ENCODE measurements at places on chromosomes 4 and X. TPM values are rescaled to one million over a fixed set of nuclear protein-coding genes. Genes with fewer than 3 reads are reported as not detected.

- no peak for DNase-seq
Observed at GRCh38 chrX:133514486-133514885, 99.2 kb upstream of the GPC4 start.

DNA sequence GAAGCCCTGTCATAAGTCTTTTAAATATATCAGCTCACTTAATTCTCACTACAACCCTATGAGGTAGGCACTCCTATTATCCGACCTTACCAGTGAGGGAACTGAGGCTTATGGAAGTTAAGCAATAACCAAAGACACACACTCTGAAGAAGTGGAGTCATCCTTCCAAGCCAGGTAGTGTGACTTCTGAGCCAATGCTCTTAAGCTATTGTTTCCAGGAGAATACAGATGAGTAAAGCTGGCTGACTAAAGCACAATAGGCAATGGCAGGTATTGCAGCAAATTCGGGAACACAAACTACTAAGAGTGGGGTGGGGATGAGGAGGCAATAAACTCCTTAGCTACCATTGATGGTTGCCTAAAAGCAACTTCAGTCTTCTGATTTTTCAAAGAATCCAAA is 81.8 kb upstream of the KIT start:
- DNase-seq, result no peak

DNA sequence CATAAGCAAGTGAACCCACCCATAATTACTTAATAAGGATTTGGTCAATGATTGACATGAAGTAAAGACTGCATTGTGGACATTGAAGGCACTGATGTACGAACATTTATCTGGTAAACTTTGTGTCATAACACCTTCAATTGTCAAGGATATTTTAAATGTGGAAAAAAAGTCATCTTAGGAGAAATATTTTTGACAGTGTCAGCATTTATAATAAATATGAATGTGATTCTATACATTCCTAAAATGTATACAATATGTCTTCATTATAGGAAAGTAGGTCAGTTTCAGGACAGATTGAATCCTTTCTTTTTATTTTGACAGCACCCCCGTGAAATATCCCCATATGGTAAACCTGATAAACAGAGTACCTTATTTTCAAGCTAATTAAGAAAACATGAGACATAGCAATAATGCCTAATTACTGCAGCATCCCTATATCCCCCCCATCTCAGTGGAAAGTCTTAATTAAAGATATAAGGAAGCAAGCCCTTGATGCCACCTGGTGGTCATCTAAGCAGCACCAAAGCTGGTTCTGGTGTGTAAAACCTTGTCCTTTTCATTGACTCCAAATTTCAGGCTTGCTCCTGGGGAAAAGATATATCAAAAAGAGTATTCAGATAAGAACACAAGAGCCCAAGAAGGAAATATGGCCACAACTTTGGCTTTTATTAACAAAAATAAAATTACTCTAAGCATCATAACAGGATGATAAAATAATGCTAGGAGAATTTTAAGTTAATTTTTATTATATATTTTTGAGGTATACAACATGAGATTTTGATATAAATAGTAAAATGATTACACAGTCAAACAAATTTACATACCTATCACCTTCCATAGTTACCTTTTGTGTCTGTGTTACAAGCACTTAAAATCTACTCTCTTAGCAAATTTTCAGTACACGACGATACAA is 379.7 kb downstream of the TLL1 start:
- no peak for DNase-seq

DNA sequence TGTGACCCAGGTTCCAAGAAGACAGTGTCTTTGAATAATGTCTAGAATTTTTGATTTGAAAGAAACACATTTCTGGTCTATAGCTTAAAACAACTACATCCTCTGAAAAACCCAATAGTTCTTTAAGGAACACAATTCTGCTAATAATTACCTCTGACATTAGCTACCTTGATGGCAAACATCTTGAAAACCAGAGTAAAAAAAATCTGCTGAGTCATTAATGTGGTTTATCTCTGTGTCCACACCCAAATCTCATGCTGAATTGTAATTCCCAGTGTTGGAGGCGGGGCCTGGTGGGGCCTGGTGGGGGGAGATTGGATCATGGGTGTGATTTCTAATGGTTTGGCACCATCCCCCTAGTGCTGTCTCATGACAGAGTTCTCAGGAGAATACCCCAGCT is 1233.8 kb downstream of the NLGN4X start:
- DNase-seq, result no peak

Gene F9
- not detected for total RNA-seq

Data from activated T-cell treated with anti-CD3 and anti-CD28 coated beads, Interleukin-2, amount 50 U/mL, for 4 hours (primary cell).